ENCODE measurements at places on chromosomes 2 and 18.

DNA sequence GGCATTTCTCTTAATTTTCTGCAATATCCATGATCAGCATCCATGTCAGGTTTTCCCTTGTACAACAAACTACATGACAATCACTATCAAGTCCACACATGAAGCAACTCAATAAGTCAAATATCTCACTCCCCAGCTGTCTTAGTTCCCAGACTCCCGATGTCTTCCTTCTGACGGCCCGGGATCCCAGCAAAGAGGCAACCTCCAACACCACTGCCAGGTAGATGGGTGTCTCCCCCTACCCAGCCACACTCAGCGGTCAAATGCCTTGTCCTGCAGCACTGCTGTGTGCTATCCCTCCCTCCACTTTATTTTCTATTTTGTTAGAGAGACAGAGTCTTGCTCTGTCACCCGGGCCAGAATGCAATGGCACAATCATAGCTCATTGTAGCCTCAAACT, 23.3 kb downstream of the TRABD2A start:
- no peak for DNase-seq

- no peak for DNase-seq
These were observed 121.5 kb downstream of the RTN4 start for GRCh38 chr2:54928719-54929118.

DNA sequence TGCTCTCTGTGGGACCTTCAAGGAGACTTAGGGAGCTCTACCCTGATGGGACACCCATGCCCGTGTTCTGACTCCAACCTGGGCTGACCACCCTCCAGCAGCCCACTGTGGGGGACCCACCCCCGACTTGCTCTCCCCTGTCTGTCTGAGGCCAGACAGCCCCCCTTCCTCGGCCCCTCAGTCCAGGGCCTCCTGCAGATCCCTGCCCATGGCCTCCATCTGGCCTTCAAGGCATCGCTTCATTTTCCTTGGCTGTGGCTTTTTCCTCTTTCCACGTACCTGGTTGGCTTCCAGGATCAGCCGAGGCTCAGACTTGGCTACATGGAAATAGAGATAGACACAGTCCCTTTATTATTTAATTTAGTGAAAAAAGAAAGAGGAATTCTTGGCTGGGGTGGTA, 290.0 kb downstream of the CYP26B1 start:
- DNase-seq, result no peak

- DNase-seq, result no peak
These were observed 395.4 kb upstream of the ATP5MC3 start for GRCh38 chr2:175576875-175577274.

GRCh38 chr2:147204102-147204501, 640.7 kb upstream of the ACVR2A start:
- no peak for DNase-seq

GRCh38 chr2:160325418-160325817, 125.3 kb upstream of the ITGB6 start:
- no peak for DNase-seq

DNA sequence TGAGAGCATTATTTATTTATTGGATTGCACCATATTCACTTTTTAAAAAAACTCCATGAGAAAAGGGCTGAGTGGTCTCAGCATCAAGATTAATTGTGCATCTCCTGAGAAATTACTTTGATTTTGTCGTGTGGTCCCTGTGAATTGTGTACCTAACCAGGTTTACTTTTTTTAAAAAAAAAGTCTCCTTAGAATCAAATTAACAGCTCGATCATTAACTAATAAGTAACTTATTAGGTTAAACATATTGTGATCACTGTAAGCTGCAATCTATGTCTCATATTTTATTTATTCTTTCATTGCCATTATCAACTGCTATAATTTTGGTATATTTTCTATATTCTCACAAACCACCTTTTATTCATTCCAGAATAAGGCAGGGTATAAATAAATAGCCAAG, 318.2 kb downstream of the ADCYAP1 start:
- no peak for DNase-seq

Data from activated naive CD4-positive, alpha-beta T cell (primary cell).